ENCODE measurements at places on chromosomes 11 and 22.

DNA sequence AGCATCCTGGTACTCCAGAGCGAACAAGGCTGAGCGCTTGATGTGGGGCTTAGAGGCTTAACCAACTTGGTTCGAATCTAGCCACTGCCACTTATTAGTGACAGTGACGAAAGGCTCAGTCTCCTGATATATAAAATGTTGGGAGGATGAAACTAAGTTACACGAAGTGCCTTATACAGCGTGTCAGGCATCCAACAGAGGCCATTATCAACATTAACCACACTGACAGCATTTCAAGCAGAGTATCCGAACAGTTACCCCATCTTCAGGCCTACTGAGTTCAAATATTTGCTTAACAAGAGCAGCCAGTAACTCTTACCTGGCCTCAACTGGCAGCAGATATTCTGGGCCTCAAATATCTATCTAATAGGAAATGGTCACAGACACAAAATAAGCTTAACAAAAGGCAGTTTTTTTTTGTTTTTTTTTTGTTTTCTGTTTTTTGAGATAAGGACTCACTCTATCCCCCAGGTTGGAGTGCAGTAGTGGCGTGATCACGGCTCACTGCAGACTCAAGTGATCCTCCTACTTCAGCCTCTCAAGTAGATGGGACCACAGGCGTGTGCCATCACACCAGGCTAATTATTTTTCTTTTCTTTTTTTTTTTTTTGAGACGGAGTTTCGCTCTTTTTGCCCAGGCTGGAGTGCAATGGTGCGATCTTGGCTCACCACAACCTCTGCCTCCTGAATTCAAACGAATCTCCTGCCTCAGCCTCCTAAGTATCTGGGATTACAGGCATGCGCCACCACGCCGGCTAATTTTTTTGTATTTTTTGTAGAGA is 2.9 kb downstream of the SERPIND1 start:
- no peak for DNase-seq

DNA sequence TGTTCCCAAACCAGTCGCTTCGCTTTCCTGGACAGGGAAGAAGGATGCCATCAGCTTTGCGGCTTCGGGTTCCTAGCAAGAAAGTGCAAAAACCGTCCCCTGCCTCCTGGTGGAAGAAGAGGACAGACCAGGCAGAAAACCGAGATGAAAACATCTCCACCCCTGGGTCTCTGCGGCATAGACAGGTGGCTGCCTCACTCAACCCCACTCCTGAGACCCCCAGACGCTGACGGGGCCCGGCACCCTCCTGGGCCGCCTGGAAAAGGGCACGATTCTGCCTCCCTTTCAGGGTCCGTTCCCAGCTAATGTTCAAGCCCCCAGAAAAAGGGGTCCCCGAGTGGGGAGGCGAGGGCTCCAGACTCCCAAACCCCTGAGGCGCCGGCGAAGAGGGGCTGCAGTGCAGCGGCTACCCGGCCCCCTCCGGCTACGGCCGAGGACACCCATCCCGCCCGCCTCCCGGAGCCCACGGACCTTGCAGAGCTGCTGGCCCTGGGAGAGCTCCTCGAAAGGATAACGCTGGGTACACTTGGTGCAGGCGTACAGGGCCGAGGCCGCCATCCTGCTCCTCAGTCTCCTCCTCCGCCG is 569 bp downstream of the FAM76B start:
- peak; percentile 12 for DNase-seq

GRCh38 chr22:23144432-23144831 is 845 bp upstream of the RAB36 start:
- no peak for DNase-seq

GRCh38 chr11:125147280-125147679 is 17.3 kb upstream of the PKNOX2 start:
- DNase-seq = no peak

GRCh38 chr11:105899772-105900171 is 122.3 kb downstream of the MSANTD4 start:
- no peak for DNase-seq

GRCh38 chr11:105696000-105696399 is 86.1 kb downstream of the GRIA4 start:
- DNase-seq = no peak

GRCh38 chr11:125165111-125165842 is 726 bp downstream of the PKNOX2 start:
- DNase-seq = no peak

- no peak for DNase-seq
Observed at GRCh38 chr11:9803685-9804418, 140.0 kb downstream of the SWAP70 start.

DNA sequence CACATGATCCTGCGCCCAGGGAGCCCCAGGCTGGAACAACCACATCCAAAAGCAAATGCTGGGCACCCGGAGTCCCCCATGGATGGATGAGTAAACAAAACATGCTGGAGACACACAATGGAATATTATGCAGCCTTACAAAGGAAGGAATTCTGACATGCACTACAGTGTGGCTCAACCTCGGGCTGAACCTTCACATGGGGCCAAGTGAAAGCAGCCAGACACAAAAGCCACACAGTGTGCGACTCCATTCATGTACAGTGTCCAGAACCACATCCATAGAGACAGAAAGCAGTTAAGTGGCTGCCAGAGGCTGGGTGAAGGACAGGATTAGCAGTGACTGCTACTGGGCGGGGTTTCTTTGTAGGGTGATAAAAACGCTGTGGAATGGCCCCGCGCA is 10.1 kb downstream of the POLR3H start:
- DNase-seq = no peak

- no peak for DNase-seq
Observed at GRCh38 chr22:30804626-30805025, 110.0 kb downstream of the OSBP2 start.

- no peak for DNase-seq
Observed at GRCh38 chr11:400241-400689, 6.3 kb downstream of the PKP3 start.

GRCh38 chr22:39318507-39319283 is 728 bp downstream of the RPL3 start:
- DNase-seq = no peak

DNA sequence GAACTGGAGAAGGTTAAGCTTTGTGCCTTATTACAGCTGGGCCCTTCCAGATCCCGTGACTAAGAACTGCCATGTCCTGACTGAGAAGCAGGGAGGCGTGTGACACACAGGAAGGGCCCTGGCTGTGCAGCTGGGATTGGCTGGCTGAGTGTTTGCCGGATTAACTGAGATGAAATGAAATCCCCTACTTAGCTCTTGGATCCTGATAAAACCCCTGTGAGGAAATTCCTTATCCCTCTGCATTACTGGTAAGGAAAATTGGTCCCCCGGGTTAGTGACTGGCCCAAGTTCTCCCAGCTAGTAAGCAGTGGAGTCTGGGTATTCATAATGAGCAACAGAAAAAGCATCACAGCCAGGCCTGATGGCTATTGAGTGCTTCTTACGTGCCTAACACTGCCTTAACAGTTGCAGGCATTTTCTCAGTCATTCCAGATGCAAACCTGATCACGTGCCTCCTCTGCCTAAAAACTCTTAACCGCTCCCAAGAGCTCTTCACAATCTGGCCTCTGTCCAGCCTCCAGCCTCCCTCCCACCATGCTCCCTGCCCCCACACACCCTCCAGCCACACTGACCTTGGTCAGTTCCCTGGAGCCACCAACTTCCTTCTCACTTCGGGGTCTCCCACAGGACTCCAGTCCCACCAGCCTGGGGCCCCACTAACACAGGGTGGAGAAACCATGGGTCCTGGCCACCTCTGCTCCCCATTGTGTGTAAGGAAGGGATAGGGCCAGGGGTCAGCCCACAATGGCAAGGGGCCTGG is 37.8 kb downstream of the ARRB1 start:
- no peak for DNase-seq

GRCh38 chr11:69377029-69377952 is 83.3 kb downstream of the MYEOV start:
- no peak for DNase-seq

DNA sequence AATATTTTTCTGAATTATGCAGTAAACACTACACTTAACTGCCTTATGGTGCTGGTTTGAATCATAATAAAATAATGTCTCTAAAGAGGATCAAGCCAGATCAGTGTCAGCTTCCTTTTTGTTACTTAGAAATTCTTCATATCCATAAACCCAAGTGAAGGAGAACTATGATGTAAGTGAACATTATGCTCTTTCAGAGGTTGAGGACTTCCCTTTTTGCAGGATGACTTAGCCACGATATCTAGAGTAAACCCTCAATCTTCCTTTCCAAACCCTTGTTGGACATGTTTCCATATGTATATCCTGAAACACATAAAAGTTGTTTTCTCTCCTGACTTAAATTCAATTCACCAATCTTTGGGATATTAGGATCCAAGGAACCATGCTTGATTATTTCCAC is 19.1 kb downstream of the OR8D1 start:
- no peak for DNase-seq

DNA sequence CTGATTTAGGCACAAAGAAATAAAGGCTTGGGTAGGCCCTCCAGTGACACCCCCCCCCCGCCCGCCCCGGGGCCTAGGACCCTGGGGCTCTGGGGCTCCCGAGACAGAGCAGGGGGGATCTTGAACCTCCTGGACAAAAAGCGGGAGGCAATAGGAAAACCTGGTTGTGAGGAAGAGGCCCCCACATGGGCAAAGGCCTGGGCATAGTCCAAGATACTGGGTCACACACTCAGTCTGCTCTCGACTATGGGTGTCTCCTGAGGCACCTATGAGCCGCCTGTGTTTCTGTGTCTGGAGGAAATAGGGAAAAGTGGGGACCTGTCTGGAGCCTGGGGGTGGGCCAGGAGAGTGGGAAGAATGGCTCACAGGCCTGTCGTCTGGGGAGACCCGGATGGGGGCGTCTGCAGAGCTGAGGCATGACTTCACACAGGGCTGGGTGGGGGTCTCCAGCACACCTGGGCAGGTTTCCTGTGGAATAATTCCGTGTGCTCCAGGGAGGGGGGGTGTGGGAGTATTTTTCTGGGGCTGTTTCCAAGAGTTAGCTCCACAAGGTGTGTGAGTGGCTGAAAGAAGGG is 2.4 kb upstream of the MN1 start:
- no peak for DNase-seq

- no peak for DNase-seq
Observed at GRCh38 chr11:129283141-129283540, 91.0 kb upstream of the ARHGAP32 start.

DNA sequence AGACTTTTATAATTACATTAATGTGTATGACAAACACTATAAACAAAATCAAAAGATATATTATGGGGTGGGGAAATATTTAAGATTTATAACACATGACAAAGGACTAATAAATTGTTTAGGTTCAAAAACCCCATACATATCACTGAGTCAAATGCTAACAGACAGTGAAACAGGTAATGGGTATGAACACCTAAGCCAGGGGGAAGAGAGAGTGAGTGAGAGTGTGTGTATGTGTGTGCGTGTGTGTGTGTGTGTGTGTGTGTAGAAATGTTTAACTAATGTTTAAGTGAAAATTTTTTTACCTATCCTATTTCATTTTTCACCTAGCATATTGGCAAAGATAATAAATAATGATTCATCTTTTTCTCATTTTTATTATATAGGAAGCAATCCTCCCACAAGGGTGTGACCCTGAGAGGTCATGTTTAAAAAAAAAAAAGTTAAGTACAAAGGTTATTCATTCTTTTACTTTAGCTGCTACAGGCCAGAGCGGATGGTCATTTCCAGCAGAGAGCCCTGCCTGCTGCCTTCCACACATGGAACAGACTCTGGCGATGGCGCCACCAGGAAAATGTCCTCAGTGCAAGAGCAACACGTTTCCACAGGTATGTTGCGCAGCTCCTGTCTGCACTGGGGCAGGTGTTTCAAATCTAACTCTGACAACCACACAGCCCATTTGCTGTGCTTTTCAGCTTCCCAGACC is 72.9 kb downstream of the PISD start:
- DNase-seq = no peak

GRCh38 chr11:116864531-116864930 is 27.1 kb upstream of the APOA1 start:
- DNase-seq = no peak

- peak; percentile 41 for DNase-seq
Observed at GRCh38 chr11:61776561-61777075, 15.8 kb downstream of the TMEM258 start.

GRCh38 chr11:116725434-116726221 is 47.2 kb downstream of the BUD13 start:
- no peak for DNase-seq

- no peak for DNase-seq
Observed at GRCh38 chr11:102972853-102973252, 17.3 kb upstream of the MMP13 start.

GRCh38 chr11:112977755-112978154 is 16.5 kb downstream of the NCAM1 start:
- DNase-seq = no peak

DNA sequence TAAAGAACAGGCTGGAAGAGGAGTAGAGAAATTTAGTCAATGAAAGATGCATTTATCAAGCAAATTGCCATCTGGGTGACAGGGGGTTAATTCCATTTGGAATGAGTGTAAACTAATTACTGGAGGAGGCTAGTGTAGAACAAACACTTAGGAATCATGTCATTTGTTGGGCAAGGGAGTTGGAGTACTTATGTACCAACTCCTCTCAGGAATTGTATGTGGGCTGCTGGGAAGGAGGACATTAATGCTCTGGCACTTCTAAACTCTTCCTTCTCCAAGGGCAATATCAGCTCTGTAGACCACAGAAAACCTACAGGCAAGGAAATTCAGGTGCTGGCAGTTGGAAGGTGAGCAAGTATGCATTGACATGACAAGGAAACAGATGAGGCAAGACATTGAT is 141.0 kb downstream of the MSANTD4 start:
- no peak for DNase-seq

DNA sequence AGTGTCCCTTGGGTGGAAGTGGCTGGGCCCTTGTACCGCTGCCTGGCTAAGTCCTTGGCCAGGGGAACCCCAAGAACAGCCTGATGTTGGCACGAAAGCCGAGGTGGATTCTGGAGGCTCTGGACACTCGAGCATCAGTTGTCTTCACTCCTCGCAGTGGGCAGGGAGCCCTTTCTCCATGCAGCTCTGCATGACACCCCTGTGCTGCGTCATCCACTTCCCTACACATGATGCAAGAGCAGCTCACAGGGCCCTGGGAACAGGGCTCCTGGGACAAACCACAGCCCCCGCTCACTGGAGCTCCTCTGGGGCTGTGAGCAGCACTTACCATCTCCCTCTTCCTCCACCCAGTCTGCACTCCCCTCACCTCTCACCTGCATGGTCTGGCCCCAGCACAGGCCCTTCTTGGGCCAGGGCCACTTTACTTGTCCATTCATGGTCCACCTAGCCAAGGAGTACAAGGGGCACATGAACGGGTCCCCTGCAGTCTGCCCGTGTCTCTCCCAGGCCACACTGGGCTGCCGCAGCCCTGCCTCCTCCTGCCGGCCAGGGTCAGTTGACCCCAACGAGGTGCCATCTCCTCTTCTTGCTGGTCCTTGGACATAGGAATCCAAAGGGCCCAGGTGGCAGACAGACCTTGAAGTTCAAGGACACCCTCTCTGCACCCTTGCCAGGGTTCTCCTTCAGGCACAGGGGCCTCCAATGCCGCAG is 66.5 kb downstream of the IGF2 start:
- DNase-seq = no peak

- DNase-seq = no peak
Observed at GRCh38 chr22:19943082-19944026, 1.7 kb upstream of the TXNRD2 start.

All from activated T-cell treated with anti-CD3 and anti-CD28 coated beads for 1 hour (primary cell).